Thyroid gland (tissue), 4 donors: ENCODE measurements at places on chromosomes 1 and 21.

- DNase-seq: no peak
These were observed 82.8 kb downstream of the WDR4 start for GRCh38 chr21:42796327-42797062.

DNA sequence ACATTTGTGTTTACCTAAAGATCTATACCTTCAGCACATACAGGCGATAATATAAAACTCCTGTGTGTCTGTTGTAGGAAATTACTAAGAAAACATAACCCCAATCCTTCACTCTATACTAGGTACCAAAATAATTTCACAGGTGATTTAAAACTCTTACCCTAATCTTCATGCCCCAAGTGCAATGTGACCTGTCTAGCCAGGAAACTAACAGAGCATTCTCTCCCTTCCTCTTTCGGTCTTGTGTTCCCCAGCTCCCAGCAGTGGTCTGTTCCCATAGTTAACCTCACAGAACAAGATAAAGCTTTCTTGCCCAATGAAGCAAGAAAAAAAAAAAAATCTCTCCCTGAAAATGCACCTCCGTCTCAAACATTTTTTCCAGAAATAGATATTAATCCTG, 493.5 kb downstream of the DPYD start:
- no peak for DNase-seq

DNA sequence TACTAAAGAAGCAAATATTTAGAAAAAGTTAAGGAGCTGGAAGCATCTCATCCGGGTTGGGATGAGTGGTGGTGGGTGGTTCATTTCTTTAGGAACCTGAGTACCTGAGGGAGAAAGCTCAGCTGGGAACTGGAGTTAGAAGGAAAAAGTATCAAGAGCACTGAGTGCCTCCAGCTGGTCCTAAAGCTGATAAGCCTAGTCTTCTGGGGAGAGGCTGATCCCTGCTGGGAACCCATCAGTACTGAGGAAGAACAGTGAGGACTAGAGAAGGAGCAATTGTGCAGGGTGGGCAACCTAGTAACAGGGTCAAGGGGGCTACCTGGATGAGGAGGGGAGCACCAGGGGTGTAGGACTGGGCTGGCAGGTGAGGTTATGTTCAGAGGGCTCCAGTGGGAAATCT, 89.5 kb downstream of the RUNX1 start:
- DNase-seq: no peak

DNA sequence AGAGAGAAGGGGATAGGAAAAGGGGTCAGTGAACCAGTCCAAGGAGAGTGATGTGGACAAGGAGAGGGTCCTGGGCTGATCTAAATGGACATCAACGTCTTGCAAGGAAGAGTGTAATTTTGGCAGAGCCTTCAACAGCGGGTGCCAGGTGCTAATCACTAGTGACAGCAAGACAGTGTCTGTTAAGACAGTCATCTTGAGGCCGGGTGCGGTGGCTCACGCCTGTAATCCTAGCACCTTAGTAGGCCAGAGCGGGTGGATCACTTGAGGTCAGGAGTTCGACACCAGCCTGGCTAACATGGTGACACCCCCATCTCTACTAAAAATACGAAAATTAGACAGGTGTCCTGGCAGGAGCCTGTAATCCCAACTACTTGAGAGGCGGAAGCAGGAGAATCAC, 12.2 kb upstream of the PADI6 start:
- no peak for DNase-seq

DNA sequence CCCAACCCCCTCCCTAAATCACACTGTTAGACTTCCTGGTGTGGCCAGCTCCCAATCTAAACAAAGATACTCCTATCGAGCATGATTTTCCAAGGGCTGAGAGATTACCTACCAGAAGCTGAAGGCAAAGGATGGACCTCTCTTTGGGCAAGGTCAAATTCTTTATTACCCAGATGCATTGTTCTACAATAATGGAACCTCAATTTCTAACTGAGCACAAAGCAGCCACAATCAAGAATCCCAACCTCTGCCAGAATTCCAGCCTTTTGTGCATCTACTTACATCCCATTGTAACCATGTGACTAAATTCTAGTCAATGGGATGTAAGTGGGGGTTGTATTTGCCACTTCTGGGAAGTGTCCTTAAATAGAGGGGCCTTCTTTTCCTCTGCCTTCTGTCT, 24.9 kb upstream of the VPS26C start:
- DNase-seq: no peak

DNA sequence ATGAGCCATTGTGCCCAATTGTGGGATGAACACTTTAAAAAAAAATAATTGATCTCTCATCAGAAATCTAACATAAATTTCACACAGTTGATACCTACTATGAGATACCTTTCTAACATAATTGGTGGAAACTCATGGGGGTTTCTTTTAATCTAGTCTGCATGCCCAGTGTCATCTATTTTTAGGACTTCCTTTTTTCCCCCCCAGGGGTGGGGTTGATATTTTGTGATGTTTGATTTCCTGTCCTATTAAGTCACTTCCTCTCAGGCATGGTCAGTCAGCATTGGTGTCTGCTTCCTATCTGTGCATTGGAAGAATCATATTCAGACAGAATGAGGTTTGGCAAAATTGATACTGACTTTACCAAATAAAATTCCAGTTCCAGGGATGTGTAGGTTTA, 21.5 kb downstream of the NFYC start:
- DNase-seq: no peak

DNA sequence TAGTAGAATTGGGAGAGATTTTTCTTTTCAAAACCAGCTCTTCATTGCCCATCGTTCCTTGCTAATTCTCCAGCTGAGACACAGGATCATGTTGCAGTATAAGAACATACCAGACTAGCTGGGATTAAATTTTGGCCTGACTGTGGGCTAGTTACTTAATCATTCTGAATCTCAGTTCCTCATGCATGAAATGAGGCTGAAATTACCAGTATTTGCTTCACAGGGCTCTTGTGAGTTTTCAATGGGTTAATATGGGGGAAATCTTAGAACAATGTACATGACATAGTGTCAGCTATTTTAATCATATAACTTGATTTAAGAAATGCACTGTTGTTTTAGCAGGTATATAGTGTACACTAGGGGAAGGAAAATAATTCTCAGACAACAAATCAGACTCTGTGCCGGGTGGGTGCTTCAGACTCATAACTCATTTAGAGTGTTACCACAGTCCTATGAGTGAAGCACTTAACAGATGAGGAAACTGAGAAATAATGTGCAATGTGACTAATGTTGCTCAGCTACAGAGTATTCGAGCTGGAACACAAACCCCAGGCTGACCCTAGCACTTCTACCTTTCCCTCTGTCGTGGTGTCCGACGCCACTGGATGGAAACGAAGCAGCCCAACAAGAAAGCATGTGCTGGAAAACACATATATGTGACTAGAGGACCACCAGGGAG, 137.6 kb upstream of the SGIP1 start:
- DNase-seq: no peak

DNA sequence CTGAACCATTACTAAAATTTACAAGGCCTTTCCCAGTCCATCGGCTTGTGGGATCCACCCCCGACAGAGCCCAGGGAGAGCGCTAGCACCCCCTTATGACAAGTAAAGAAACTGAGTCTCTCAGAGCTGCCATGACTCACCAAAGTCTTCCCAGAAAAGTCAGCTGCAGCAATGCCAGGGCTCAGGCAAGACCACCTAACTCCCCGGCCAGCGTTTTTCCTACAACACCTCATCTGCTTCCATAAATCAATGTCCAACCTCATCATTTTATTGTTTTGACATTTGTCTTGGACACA, 15.0 kb downstream of the DHCR24 start:
- DNase-seq: no peak

- no peak for DNase-seq
These were observed 263.6 kb upstream of the USP24 start for GRCh38 chr1:55478742-55479141.

DNA sequence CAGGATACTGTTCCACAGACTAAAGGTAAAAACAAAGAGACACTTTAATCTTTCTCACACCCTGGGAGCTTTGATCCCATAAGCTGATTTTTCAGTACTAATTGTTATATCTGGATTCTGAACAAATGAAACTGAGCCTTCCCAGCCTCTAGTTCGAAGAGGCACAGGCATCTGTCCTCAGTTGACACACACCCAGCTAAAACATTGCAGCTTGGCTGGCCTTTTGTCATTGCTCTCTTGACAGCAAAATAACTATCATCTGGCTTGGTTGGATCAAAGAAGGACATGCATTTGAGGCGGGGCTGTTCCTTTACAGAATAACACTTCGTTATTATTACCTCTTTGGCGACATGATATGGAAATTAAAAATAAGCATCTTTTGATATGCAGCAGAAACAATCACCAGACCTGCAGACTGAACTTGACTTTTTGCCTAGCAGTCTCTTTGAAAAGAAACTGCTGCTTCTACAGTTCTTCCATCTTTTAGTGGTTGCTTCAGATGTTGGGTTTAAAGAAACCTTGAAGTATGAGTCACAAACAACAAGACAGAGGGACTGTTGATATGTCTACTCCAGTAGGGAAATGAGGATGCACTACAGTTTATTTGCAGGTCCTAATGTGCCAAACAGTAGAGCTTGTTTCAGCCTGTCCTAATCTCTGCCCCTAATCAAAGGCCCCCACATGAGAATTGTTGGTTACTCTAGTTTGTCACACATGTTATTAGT, 166.5 kb downstream of the TPR start:
- no peak for DNase-seq

DNA sequence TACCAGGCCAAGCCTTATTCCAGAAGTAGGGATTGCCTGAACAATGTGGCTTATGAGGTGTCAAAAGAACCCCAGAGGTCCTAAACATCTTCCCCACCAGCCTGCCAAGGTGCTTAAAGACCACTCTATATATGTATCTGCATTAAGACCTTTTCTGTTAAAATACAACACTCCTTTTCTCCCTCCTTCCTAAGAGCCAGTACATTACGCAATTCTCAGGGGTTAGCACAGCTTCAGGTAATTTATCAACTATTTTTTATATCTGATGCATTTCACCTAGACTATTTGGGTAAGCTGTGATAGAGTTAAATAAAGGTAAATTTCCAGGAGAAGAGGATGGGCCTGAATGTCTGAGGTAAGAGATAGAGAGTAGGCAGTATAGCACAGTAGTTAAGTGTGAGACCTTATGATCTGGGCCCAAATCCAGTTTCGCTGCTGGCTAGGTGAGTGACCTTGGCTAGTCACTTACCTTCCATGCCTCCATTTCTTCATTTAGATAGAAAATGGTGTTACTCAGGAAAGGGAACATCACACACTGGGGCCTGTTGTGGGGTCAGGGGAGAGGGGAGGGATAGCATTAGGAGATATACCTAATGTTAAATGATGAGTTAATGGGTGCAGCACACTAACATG, 5.1 kb upstream of the CCN1 start:
- no peak for DNase-seq

DNA sequence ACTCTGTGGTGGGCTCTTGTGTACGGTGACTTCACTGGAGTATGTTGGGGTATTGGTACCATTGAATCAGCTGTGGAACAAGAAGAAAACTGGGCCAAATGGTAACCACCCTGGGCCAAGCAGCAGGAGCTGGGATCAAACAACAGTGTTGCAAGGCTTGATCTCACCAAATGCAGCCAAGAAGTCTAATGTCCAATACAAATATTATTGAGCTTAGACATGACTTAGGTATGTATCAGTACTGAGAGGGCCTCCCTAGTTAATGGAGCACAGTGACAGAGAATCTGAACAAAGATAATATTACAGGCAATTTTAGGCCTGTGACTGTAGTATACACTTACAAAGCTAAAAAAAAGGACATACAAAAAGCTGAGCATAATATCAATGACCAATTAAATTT, 604.8 kb downstream of the PLA2G4A start:
- no peak for DNase-seq

- DNase-seq: peak; percentile 25
These were observed 27.2 kb upstream of the EPS8L3 start for GRCh38 chr1:109790735-109791494.

GRCh38 chr1:212514056-212514614, 81.4 kb downstream of the NENF start:
- DNase-seq: peak; percentile 69

- DNase-seq: no peak
These were observed 18.7 kb downstream of the AK4 start for GRCh38 chr1:65166572-65167305.
